ENCODE measurements at places on chromosomes 5 and 9.

DNA sequence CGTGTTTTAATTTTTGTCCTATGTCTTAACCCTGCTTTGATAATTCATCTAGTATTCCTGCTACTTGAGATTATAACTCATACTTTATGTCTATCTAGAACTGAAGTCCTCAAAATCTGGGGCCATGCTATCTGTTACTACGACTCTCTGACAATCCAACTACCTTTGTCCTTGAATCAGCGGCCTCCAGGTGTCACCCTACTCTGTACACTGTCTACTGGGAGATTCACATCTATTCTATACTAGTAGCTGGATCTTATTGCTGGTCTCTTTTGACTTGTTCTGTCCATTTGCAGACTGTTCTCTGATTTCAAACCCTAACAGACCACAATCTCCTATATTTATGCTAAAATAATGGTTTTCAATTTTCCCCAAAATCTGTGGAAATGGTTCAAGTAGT is 225.5 kb upstream of the ELAVL2 start:
- no peak for DNase-seq

DNA sequence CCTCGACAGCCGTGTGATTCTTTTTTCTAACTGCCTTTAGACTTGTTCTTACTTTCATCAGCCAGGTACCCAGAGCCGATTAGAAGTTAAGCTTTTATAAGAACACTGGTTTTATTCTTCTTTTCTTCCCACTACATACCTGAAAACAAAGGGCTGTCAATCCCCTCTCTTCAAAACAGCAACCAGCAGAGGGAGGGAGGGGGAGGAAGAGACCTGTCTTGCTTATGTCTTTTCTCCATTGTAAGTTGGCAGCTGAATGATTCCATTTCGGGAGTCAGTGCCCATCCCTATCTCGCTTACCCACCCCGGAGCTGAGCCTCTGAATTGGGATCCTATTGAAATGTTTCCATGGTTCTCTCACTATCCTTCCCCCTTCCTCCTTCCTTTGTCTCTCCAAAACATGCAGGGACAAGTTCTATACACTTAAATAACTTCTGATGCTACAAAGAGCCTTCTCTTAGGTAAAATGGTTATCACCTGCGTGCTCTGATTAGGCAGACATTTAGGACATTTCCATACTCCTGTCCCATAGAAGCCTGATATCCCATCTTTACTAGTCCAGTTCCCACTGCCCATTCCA is 83.9 kb upstream of the WWC1 start:
- DNase-seq: no peak

- DNase-seq: no peak
Observed at GRCh38 chr5:97046270-97046982, 96.0 kb downstream of the LIX1 start.

GRCh38 chr5:53882676-53883031 is 322.2 kb downstream of the NDUFS4 start:
- DNase-seq: no peak

DNA sequence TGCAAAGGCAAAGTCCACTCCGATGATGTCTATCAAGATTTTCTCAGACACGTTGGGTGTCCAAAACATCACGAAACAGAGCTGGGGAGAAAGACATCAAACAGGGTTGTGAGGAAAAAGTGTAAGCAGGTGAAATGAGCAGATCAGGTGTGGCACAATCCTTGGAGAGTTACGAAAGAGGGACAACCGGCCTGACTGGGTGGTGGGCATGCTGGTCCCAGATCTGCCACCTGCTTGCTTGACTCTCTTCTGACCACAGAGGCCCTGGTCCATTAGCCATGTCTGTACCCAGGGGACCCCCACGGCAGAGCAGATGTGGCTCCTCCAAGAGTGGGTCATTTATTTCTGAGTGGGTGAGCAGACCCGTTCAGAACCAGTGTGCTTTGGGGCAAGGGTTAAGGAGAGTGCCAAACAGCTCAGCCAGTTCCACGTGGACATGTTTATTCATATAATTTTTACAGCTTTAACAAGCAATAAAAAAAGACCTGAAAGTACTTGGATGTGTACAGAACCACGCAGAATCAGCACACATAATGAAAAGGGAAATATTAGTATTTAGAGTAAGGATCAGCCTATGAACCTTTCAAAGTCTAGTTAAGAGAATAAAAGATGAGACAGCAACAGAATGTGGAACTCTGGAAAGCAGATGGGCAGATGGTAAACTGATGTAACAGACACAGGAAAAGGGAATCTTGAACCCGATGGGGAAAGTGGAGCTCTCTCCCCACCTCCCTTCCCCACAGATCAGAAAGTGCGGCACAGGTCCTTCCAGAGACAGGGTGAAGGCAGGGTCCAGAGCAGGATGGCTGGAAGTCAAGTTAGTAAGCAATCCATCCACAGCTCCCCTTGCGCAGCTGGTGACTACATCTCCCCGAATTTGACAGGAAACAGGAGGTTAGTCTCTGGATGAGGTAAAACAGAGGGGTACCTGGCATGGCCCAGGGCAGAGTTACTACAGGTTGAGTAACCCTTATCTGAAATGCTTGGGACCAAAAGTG is 52.5 kb downstream of the OTULIN start:
- no peak for DNase-seq

- no peak for DNase-seq
Observed at GRCh38 chr5:154333016-154333415, 112.8 kb upstream of the SAP30L start.

GRCh38 chr5:155943516-155944407 is 383.2 kb upstream of the SGCD start:
- DNase-seq: no peak

- DNase-seq: no peak
Observed at GRCh38 chr9:99037769-99038483, 67.0 kb upstream of the TGFBR1 start.

GRCh38 chr5:61352612-61353156 is 20.6 kb downstream of the ZSWIM6 start:
- DNase-seq: no peak

GRCh38 chr5:65072850-65073249 is 304.1 kb downstream of the CWC27 start:
- no peak for DNase-seq

- peak; percentile 76 for DNase-seq
Observed at GRCh38 chr5:122089096-122090013, 11.3 kb upstream of the LOX start.

DNA sequence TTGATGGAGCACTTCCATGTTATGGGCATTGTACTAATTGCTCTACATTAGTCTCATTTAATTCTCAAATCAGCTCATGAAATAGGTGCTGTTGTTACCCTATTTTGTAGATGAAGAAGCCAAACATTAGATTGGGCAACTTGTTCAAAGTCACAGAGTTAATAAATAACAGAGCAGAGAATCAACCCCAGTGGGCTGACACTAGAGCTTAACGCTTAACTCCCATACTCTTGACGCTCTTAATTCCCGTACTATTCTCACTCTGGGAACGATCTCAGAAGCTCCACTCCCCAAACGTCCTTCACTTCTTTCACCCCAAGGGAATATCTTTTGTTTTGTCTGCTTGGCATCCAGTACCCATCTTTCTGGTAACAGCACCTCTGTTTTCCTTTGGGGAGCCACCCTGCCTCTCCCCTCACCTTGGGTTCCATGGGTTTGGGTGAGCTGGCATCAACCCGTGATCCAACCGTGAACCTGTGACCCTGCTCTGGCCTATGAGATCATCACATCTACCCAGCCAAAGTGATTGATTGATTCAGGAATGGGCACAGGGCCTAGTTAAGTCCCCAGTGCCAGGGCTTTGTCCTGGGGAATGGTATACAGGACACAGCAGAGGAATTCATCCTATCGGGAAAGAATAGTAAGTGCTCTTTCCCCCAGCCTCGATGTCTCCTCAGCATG is 169.2 kb downstream of the NR3C1 start:
- DNase-seq: no peak

DNA sequence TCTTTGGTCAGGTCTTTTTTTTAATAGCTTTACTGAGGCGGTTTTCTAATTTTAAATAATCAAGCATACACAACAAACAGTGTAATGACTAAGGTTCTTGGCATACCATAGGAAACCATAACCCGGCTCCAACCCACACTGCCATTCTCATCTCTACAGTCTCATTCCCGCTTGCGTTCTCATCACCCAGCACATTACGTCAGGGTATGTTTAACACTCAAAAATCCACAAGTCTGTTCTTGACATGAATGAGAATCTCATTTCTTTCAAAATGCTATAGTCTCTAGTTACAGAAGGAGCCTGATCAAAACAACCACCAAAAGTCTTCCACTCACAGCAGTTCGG is 505 bp downstream of the C5orf34 start:
- no peak for DNase-seq

GRCh38 chr9:136358016-136358415 is 5.5 kb downstream of the DNLZ start:
- no peak for DNase-seq

GRCh38 chr5:165139721-165140120 is 1634.3 kb downstream of the MAT2B start:
- DNase-seq: no peak

DNA sequence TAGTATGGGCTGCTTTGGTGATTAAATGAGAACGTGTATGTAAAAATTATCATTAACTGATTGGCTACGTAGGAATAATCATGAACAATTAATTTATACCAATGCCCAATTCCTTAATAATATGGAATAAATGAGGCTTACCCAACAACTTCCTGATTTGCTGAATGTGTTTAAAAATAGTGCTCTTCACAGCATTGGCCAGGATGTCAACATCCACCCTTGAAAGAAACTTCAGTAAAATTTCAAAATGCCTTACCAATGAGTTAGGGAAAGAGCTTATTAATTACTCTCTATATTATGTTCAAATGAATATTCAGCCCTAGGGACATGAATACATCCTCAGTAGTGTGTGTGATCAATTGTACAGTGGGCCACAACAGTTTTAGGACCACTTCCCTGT is 401.4 kb downstream of the PSAT1 start:
- DNase-seq: no peak

DNA sequence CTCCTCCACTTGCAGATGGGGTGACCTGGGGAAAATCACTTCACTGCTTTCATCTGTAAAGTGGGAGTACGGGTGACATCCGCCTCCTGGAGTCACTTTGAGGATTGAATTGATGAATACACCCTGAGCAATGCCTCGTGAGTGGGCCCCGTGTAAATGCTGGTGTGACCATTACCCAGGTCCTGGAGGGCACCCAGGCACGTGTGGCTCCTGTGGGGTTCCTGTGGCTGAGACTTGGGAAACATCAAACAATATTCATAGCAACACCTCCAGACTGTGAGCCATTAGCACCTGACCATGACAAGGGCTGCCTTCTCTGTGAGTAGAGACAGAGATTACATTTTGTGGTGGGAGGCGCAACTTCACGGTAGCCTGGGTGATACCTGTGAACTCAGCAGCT is 11.4 kb downstream of the MRPL36 start:
- no peak for DNase-seq

GRCh38 chr9:93194641-93195040 is 10.7 kb downstream of the WNK2 start:
- DNase-seq: no peak

GRCh38 chr9:4603830-4604229 is 58.3 kb upstream of the PLPP6 start:
- DNase-seq: no peak

GRCh38 chr9:22073349-22073748 is 64.2 kb upstream of the CDKN2B start:
- DNase-seq: no peak

- no peak for DNase-seq
Observed at GRCh38 chr5:142834504-142834903, 64.3 kb downstream of the ARHGAP26 start.

GRCh38 chr9:94672811-94673487 is 33.6 kb upstream of the FBP1 start:
- DNase-seq: no peak

- DNase-seq: no peak
Observed at GRCh38 chr9:121748074-121748473, 96.6 kb downstream of the DAB2IP start.

DNA sequence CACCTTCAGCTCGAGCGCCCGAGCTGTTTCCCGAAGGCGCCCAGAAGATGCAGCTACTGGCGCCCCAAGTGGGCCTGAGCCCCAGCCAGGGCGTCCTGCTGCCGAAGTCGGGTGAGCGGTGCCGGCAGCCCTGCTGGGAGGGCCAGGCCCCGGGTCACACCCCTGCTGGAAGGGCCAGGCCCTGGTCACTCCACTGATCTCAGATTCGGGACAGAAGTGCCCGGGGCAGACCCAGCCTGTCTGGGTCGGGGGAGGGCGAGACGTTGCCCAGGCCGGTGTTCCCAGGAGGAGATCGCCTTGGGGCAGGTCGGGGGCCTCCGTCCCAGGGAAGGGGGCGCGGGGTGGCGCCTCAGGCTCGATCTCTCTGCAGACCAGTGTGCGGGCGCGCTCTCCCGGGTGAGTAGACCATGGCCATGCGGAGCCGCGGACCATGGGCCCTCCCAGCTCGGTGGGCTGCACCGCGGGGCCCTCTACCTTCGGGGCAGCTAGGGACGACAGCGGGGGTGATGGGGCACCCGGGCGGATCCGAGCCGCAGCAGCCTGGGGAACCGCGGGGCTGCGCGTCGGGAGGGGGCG is 2.3 kb downstream of the LCNL1 start:
- no peak for DNase-seq

DNA sequence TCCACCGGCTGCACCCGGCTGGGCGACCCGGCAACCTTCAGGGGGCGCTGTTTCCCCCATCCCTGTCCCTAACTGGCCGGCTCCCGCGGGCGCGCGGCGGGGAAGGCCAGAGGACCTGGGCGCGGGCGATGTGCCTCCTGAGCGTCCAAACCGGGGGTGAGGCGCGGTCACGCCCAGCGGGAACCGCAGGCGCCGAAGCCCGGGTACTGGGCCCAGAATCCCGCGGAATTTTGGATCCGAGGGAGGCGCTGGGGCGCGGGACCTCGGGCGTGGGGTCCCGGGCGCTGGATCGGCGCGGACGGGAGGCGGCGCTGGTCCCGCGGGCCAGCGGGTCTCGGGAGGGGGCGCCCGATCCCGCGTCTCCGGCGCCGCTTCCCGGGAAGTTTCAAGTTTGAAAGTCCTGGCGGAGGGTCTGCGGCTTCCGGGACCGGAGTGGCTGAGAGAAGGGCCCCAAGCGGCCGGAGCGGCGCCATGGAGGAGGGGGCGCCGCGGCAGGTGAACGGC is at the start of gene PKN3:
TSS of gene PKN3 (plus strand) at position 59 of the 504 bp plus-strand sequence. CDS start at position 472, 413 bp downstream.
- DNase-seq: peak; percentile 83

- no peak for DNase-seq
Observed at GRCh38 chr5:125226825-125227224, 480.4 kb upstream of the ZNF608 start.

- DNase-seq: no peak
Observed at GRCh38 chr9:70259512-70259802, 679 bp downstream of the SMC5 start.

DNA sequence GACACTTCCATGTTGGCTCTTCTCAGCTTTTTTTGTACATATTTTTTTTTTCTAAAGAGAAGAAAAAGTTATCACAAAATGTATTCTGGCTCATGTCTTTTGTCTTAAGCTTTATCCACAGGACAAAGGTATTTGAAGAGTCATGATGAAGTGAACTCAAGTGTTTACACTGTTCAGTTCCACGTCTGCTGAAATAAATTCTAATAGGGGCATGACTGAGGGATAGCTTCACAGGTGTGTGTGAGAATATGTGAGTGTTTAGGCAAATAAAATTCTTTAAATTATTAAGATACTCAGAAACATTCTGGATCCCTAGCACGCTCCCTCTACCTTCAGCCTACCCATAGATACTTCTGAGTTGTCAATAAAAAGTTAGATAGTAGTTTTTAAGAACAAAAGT is 59.8 kb downstream of the BAAT start:
- DNase-seq: no peak

GRCh38 chr5:109573766-109574165 is 116.0 kb upstream of the MAN2A1 start:
- DNase-seq: no peak

- DNase-seq: no peak
Observed at GRCh38 chr9:109450346-109450745, 47.8 kb downstream of the PTPN3 start.

- DNase-seq: no peak
Observed at GRCh38 chr5:154559398-154560276, 81.6 kb upstream of the HAND1 start.
